Activated naive CD4-positive, alpha-beta T cell treated with anti-CD3 and anti-CD28 coated beads, Interleukin-2, amount 10 ng/mL, durations not matched to agents 7 days and 5 days (primary cell): ENCODE measurements at places on chromosomes 1 and 21.
A peak's percentile ranks its signal among the peaks of the same experiment; 100 is the strongest.

DNA sequence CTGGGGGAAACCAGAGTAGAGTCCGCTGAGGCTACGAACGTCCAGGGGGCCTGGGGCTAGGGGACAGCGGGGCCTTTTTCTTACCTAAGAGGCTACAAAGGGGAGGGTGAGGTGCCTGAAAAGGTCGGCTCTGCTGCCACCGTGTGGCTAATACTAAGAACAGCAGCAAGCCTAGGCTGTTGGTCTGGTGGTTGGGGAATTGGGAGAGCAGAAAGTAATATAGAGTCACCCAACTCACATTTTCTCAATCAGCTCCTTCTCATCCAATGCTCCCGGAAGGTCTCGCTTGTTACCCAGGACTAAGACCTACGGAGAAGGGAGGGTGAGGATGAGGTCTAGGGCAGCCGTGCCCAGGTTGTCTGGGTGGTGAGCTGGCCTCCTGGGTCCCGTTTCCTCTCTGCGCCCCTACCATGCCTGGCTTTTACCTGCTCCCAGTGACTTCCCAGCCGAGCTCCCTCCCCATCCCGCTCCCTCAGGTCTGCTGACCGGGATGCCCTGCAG, 9.3 kb downstream of the ARL8A start:
- DNase-seq: peak; percentile 61

GRCh38 chr1:13642306-13643004, 57.5 kb upstream of the PRDM2 start:
- DNase-seq: no peak

DNA sequence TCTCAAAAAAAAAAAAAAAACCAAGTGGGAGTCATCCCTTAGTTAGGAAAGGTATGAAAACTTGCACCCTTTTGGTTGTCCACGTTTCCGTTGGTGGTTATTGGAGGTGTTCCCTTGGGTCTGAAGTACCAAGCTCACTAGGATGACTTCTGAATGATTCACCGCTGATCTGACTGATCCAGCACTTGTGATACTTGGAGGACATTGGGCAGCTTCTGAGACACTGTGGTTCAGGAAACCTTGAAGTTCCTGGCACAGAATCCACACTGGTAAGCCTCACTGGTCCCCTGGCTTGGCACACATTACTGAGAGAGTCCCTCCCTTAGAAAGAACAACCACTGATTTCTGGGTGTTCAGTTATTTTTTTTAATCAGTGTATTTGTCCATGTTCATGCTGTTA, 91.9 kb downstream of the RYR2 start:
- DNase-seq: no peak

GRCh38 chr1:74824497-74825107, 91.7 kb downstream of the TYW3 start:
- no peak for DNase-seq
